ENCODE measurements at places on chromosomes 6 and 20. TPM values are rescaled to one million over a fixed set of nuclear protein-coding genes. Genes with fewer than 3 reads are reported as not detected.

GDAP1L1 gene
- not detected for total RNA-seq

OPRL1 gene
- total RNA-seq, result 5.4 TPM

RAD21L1 gene
- not detected for total RNA-seq

BANF2 gene
- total RNA-seq, result not detected

GINM1 gene
- total RNA-seq, result 54.2 TPM

PAK5 gene
- not detected for total RNA-seq

PXMP4 gene
- total RNA-seq, result 5.0 TPM

OR2J2 gene
- not detected for total RNA-seq

PPP1R14C gene
- not detected for total RNA-seq

PSMB8 gene
- 86.4 TPM for total RNA-seq

ADA gene
- total RNA-seq, result 15.3 TPM

GLP1R gene
- total RNA-seq, result not detected

LINC00237 gene
- total RNA-seq, result not detected

SAPCD1 gene
- 2.4 TPM for total RNA-seq
